Urinary bladder (tissue), 4 donors: ENCODE measurements at places on chromosomes 16 and 17.

DNA sequence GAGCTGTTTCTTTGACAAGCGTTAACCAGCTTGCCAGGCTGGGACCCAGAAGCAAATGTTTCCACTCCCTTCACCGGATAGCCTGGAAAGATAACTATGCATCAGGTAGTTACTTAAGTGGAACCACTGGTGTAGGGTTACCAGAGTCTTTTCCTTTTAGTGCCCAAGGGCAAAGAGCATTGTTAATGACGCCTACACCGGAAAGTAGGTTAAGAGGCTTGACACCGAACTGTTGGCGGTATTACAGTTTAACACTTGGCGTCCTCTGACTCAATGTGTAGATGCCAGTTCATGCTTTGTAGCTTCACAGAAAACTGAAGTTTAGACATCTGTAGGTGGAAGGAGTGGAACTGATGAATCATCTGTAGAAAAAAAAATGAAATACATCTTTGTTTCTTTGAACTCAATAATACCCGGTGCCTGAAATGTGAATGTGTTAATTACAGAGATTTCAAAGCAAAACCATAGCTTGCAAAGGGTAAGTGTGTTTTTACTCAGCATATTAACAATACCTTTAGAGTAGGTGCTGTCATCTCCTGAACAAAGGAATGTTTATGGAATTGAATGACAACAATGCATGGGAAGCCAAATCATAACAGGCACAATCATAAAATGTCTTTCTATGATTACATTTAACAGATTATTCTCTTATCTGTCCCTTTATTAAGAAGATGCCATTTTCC is 426.7 kb upstream of the SALL1 start:
- no peak for DNase-seq

DNA sequence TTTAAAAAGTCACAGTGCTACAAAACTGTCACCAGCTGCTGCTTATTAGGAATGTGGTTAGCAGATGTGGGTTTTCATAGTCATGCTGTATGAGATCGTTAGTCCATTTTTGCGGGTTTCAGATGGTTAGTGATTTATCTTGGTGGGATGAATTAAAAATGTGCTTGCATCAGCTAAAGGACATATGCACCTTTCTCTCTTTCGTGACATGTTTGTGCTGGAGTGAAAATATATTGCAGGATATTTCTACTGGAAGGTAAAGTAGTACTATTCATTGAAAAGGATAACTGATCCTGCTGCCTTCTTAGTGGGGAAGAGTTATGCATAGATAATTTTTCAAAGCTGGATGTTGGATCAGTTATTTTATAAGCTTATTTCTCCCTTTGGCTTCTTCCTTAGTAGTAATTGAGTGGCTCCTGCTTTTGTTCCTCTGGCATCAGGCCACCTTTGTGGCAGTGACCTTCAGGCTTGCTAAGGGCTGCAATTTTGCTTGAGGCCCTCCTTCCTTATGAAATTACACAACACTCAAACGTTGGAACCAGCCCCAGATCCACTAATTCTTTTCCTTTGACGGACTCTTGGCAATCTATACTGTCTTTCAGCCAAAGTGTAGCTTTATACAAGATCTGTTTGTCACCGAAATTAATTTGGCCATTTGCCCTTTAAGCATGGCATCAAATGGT is 7.5 kb upstream of the SNTB2 start:
- peak; percentile 81 for DNase-seq

DNA sequence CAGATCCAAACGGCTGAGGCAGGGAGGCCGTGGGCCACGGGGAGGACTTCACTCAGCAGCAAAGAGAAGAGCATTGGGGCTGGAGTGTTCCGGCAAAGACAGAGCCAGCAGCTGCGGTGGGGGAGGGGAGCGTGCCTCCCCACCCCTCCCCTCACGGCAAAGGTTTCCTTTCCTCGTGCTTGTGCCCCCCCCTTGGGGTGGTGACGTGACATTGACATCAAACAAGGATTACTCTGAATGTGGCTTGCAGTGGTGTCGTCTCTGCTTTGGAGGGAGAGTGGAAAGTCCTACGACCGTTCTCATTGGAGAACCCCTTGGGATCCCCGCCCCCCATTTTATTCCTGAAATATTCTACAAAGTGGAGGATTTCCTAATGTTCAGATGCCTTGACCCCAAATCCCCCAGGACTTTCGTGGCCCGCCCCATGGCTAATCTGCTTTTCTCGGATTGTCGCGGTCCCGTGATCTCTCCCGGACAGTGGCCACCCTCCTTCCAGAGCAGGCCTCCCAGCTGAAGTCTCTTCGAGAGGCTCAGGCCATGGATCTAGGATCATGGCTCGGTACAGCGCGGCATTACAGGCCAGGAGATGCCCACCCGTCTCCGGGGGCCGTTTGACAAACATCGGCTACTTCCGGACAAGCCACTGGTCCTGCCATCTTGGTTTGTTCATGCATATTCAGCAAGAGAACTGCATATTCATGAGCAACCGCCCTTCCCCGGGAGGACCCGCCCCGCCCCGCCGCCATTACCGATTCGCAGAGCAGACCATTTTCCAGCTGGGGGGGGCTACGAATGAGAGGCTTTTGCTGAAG is 705 bp upstream of the POLR2A start:
- DNase-seq, result peak; percentile 71

DNA sequence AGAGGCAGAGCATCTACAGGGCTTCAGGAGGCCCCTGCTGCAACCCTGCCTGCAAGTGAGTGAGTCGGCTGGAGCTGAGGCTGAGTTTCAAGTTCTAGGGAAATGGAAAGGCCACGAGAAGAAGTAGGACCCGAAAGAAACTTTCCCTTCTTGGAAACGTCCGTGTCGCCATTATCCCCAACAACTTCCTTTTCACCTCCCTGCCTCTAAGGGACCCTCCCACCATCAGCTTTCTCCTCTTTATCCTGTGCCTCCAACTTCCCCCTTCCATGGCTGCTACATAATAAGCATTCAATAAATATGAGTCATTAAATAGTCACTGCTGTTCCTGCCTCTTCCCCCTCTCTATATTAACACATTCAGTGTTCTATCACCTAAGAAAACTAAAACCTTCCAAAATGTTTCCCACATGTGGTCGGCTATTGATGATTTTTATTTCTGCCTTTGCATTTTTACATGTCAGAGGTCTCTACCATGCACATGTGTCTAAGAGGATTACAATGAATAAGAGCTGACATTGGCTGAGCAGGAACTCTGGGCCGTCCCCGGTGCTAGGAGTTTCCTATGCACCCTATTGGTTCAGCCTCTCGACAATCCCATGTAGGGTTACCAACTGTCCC is 115.9 kb upstream of the TNRC6C start:
- no peak for DNase-seq

DNA sequence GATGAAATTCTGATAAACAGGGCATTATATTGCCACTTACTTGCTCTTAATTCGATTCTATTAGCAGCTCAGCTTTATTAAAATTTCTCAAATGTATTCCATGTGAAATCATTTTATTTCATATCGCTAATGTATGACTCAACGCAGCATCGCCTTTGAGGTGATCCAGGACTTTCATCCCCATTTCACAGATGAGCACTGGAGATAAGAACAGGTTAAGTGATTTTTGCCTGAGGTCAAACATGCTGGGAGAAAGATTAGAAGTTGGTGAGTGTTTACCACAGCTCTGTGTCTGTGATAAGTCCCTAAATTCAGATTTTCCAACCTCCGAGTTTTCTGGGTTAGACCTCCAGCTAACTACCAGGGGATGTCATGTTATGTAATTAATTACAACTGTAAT is 43.6 kb downstream of the RBFOX1 start:
- no peak for DNase-seq

DNA sequence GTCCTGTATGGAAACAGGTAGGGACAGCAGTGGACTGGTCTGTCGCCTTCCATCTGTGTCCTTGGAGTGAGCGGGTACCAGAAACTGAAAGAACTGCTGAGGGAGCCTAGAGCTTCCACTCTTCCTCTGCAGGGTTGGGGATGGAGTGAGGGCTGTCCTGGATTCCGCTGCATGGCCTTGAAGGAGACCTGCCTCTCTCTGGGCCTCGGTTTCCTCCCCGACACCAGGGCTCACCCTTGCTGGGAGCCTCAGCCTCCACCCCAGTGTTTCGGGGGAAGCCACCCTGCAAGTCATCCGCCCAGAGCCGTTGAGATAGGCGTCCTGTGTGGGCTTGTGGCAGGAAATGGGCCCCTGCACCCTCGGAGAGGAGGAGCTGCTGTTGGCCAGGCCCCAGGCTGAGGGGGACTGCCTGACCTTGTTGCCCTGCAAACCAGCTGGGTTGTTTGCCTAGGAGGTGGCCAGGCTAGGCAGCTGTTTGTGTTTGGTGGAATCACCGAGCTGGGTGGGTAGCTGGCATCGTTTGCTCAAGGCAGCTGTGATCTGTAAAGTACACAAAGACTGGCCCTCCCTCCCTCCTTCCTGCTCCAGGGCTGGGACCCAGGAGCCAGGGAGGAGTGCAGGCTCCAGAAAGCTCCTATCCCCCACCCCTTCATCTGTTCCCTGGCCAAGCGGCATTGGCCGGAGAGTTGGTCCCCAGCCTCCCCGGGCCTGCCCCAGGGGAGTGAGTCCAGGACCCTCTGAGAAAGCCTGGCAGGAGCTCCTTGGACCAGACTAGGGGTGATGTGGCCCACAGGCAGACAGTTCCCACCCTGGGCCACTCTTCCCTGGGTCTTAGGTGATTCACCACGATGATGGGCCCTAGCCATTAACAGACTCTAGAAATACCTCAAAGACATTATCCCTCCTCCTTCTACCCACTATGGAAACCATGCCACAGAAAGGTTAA is 1.3 kb downstream of the RAB37 start:
- DNase-seq, result no peak

DNA sequence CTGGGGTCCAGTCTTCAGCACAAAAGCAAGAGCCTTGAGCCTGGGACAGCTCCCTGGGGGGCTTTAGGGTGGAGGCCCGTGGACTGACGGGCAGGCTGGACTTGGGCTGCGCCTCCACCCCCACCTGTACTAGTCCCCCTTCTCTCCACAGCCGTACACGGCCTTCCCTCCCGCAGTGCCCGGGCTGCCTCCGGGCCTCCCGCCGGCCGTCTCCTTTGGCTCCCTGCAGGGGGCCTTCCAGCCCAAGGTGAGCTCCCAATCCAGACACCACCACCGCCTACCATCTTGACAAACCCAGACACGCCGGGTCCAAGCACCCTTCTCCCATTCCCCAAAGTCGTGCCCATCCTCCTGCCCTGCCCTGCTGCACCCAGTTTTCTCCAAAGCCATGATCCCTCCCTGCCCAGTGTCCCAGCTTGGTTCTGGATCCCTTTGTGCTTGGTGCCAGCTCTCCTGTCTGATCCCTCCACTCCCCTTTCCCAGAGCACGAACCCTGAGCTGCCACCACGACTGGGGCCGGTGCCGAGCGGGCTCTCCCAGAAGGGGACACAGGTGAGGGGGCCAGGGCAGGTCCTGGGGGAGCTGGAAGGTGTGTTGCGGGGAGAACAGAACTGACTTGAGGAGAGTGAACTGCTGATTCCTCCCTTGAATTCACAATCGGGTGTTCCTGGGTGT is 7.1 kb downstream of the FBRS start:
- DNase-seq, result no peak

DNA sequence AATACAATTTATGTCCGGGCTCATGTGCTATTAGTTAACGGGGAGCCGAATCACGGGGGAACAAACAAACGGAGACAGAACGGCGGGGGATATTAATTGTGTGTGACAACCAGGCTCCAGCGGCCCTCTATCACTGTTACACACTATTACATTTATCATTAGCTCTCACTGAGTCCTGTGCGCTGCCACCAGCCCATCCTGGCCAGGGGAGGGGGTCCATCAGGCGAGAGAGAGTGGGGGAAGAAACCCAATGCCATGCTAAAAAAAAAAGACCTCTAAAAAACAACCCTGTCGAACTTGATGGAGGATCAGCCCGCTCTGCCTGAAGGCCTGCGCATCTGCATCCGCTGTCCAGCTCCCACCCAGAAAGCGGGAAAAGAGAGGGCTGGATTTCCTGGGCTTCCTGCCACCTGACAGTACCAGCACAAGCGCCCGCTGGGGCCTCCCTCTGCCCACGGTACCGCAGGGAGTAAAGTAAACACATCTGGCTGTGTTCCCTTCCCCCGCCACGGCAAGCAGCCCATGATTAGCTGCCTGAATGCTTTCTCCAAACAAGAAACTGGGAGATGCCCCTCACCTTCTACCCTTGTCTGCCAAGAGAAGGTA is 41.7 kb downstream of the PIPOX start:
- no peak for DNase-seq

- no peak for DNase-seq
These were observed 35.6 kb upstream of the ZNF750 start for GRCh38 chr17:82875407-82875856.

DNA sequence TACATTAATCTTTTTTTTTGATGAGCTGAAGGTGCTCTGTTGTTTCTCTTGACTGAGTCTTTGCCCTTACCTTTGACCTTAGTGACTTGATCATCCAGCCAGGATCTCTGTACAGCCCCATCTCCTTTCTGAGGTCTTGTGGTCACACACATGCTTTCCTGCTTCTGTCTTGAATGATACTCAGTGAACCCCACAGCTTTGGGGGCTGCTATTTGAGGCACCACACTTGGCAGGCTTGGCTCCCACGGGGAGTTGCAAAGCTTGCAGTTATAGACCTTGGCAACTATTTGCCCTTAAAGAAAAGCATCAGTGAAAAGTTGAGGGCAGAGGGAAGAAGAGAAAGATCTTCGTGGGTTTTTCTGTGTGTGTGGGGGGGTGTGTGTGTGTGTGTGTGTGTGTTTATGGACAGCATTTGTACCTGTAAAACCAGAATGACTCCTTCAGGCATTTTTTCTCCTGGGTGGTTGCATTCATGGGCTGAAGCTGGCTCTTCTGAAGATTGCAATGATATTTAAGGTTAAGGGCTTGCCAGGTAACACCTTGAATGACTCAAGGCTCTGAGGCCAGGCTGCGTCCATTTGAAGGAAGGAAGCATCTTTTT is 101.6 kb downstream of the MSI2 start:
- DNase-seq, result no peak

DNA sequence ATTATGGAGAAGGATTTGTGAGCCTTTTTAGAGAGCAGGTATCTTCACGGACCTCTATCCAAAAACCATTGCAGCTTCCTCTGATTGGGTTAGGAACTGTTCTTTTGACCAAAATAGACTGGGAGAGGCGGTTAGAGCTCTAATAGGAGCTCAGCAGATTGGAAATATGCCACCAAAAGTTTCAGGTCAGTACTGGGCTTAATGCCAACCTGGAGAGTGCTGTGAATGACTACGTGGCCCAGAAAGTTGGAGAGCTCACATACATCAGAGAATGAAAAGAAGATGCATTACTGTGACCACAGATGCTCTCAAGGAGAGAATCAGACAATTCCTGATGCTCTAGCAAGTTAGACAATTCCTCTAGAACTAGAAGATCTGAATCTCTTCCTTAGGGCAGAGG is 86.5 kb downstream of the ABCA8 start:
- DNase-seq, result no peak
